Pancreas (tissue), 10 donors: ENCODE measurements at places on chromosomes 3 and 15. TPM values are rescaled to one million over a fixed set of nuclear protein-coding genes. Genes with fewer than 3 reads are reported as not detected.

AGBL1 gene
- not detected for polyA plus RNA-seq

PROK2 gene
- polyA plus RNA-seq: 0.09 TPM

DNA sequence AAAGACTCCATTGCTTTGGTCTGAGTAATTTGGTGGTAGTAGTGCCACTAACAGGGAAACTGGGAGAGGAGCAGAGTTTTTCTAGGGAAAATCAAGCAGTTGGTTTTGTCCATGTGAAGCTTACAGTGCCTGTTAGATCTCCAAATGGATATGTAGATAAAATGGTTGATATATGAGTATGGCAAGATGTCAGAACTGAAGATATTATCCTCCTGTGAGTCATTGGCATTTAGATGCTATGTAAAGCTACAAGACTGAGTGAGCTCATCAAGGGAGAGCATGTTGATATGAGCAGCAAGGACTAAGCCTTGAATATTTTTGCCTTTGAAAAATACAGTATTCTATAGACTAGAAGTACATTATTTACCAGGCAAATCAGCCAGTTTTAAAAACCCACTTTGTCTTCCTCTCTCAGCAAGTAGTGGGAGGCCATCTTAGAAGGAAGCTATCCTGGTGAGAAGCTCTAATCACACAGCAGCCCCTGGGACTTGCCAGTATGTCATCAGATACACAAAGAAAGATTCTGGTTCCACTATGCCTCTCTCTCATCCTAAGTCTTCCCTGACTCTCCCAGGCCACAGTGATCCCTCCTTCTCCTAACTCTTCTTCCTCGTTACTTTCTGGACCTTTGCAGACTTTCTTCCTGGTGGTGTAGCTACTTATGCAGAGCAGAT is 77.4 kb upstream of the ANKRD28 start:
- no peak for DNase-seq

DNA sequence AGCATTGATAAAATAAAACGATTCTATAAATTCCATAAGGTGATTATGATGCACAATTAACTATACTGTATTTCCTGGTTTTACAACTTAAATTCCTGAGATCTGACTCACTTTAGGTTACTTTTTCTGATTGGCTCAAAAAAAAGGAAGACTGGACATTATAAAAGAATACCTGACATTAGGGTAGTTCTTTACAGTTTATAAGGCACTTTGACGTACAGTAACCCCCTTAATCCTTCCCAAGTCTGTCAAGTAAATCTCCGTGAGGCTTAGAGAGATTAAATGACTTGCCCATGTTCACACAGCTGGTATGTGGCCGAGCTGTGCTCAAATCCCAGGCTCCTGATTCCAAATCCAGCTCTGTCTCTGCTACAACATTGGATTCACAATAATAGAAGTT is 1.0 kb upstream of the SLTM start:
- no peak for DNase-seq

HMG20A gene
- 12.0 TPM for polyA plus RNA-seq

GRCh38 chr3:42210726-42211125 is 55.3 kb downstream of the CCK start:
- no peak for DNase-seq

DNA sequence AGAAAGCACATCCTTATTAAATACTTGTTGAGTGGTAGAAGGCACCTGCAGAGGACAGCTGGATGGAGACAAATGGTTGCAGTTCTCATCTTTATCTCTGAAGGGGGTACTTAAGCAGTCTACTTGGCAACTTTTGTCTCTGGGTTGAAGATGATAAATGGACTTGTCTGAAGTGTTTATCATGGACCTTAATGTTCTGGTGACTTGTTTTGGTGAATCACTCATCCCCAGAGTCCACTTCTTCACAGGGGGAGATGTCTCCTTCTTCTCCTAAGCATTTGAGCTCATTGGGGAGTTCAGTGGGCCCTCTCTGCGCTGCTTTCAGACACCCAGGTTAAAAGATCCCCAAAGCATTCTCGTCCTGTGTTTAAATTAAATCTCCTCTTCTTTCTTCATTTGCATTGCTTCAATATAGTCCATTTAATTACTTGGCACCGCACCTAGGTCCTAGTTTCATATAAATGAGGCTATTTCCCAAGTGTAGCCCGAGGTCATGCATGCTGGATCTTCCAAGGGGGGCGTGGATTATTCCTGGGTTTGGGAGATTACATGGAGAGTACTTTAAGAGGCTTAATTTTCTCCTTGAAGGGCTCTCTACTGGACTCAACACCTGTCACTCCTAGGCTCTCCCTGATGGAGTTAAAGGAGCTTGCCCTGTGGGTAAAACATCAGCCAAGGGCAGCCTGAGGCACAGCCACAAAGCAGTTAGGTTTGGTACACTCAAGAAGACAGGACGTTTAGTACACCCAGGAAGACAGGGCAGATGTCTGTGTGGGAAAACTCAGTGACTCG is 239.3 kb upstream of the C2CD4B start:
- no peak for DNase-seq

DNA sequence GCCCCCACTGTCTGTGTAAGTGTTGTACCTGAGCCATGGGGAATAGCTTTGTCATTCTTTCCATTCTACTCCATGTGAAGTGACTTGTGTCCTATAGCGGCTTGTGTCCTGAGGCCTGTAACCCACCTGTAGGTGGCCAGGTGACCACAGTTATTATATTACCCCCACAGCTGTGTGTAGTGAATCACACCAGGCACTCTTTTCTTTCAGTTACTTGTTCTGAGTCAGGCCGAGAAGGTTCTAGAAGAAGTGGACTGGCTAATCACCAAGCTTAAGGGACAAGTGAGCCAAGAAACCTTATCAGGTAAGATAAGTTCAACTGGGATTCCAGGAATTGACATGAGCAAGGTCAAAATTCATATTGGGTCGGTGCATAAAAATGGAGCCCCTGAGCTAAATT is 29.2 kb downstream of the POLG start:
- no peak for DNase-seq

- DNase-seq: no peak
These were observed 4.1 kb upstream of the GCSAM start for GRCh38 chr3:112136959-112137693.

DNA sequence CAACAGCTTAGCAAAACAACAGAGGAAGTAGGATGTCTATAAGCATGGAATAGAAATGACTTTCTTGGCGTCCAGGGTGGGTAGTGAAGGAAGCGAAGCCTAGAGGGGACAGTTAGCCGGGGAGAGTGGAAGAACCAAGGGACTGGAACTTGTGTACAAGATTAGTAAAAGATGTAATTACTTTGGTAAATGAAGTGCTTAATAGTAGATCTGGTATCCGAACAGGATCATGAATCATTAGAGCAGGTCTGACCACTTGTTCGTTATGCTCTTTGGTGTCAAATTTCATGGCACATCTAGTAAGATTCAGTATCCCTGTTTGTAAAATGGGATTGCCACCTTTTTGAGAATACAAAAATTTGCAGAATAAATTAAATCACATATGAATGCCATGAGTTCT is 112.5 kb upstream of the MLF1 start:
- DNase-seq: no peak

RETNLB gene
- not detected for polyA plus RNA-seq

- DNase-seq: no peak
These were observed 87.5 kb downstream of the LRRFIP2 start for GRCh38 chr3:37086918-37087317.

DNA sequence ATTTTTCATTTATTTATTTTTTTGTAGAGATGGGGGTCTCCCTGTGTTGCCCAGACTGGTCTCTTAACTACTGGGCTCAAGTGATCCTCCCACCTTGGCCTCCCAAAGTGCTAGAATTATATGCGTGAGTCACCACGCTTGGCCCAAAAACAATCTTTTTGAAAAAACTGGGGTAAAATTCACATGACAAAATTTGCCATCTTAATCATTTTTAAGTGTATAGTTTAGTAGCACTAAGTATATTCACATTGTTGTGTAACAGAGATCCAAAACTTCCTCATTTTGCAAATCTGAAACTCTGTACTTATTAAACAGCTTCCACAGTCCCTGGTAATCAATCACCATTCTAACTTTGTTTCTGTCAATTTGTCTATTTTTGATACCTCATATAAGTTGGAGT is 5.2 kb downstream of the SNX1 start:
- no peak for DNase-seq

SMCO1 gene
- polyA plus RNA-seq: 0.05 TPM

GRCh38 chr15:34246276-34246976 is 21.6 kb downstream of the EMC4 start:
- no peak for DNase-seq

DNA sequence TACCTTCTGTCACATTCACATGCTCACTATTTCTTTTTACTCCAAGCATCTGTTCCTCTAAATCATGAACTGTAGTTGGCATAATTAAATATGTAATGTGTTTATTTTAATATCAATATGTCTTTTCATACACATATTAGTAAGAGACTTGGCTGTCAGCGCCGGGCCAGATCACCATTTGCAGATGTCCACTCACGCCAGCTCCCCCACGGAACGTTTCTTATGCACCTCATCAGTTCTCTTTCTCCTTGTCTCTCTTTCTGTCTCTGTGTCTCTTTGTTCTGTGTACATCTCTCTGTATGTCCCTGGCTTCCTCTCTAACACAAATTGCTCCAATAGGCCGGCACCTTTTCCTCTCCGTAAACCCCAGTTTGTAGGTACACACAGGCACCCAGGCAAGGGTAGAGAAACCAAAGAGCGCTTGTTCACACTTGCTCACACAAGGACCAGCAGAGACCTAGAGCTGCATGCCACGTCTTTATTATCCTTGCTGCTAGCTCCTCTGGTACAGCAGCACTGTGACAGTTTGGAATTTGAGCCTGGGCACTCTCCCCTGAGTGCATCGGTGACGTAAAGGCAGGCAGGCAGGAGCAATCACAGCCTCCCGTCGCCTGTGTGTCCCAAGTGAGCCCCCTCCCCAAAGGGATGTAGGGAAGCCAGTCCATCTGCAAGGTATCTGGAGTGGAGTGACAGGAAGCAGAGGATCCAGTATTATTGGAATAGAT is 40.4 kb downstream of the CACNA1D start:
- no peak for DNase-seq

- no peak for DNase-seq
These were observed 7.0 kb downstream of the SLC6A20 start for GRCh38 chr3:45789235-45789812.

TEX9 gene
- 3.8 TPM for polyA plus RNA-seq

DNA sequence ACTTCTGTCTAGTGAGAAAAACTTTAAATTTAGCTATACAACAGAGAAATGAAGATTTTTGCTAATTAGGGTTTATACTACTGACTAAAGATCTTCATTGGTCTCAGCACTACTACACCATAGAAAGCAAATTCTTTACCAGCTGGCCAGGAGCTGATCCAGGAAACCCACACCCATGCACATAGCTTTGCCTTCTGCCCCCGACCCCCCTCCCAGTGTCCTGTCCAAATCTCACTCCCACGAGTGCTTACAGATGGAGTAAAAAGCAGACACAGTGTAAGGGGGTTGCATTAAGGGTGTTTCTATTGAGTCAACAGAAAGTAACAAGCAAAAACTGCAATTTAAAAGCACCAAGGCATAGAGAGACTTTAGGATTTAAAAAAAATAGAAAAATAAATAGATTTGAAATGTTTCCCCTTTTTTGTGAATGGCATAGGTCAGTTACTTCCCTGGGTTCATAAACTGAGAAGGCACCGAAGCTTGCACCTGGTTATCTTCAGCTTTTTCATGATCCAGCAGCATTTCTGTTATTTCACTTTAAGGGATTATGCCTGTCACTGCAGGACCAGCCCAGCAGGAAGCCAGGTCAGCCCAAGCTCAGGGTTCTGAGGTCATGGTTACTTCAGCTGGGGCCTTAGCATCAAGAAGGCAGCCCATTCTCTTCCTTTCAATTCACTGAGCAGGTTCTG is 124.3 kb downstream of the CTNNB1 start:
- no peak for DNase-seq

PIF1 gene
- 0.47 TPM for polyA plus RNA-seq

ADGRG7 gene
- not detected for polyA plus RNA-seq

BUB1B gene
- 0.09 TPM for polyA plus RNA-seq

CPLX3 gene
- not detected for polyA plus RNA-seq

LMAN1L gene
- not detected for polyA plus RNA-seq

- DNase-seq: peak; percentile 95
These were observed 3.9 kb upstream of the VILL start for GRCh38 chr3:37986479-37987314.

MEX3B gene
- 0.47 TPM for polyA plus RNA-seq

GRCh38 chr3:181694805-181695660 is 16.7 kb upstream of the SOX2 start:
- DNase-seq: peak; percentile 22

DNA sequence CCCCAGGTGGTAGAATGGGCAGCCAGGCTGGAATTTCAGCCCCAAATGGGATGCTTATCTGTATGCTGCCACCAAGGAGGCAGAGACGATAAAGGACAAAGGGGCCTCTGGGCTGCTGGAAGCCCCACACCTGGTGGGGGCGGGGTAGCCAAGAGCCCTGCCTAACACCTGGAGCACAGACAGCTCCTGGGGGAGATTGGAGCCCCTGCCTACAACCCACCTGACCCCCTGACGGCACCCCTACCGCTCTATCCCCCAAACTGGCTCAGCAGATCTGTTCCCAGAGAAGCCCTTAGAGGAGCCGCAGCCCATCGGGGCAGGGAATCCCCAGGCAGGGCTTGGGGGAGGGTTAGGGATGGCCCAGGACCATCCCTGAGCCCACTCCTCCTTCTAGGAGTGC is 15.8 kb upstream of the SEMA3F start:
- no peak for DNase-seq

- no peak for DNase-seq
These were observed 201.8 kb downstream of the CNTN6 start for GRCh38 chr3:1294586-1294985.

DNA sequence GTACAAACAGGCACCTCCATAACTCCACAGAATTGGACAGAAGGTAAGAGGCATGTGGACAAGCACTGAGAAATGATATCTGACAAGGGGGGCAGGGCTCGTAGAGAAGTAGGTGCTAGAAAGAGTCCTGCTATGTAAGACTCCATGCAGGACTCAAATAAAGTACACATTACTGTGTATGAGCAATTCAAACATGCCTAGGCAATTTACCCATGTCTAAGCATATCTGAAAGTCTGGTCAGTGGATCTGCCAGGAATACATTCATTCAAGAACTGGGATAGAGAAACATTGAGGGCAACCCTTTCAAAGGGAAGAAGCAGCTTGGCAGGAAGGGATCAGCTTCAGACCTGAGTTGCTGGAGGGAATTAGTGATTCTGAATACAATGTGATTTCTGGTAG is 174.1 kb upstream of the MCTP2 start:
- DNase-seq: no peak

DNA sequence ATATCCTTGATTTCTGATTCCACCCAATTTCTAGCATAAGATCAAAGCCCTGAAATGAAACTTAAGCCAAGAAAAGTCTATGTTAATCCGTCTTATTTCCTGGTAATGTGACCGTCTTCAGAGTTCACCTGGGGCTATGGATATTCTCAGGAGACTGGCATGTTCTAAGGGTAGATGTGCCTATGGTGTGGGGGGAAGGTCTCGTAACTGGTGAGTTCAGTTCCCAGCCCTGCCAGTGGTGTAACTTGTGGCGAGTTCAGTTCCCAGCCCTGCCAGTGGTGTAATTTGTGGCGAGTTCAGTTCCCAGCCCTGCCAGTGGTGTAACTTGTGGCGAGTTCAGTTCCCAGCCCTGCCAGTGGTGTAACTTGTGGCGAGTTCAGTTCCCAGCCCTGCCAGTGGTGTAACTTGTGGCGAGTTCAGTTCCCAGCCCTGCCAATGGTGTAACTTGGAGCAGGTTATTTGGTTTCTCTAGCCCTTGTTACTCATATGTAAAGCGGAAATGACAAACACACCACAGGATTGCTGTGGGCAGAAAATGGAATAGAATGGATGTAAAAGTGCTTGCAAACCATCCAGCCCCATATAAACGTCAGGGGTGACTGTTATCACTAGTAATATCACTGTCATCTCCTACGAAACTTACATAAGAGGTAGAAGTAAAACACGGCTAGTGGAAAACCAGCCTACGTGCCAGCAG is 30.4 kb downstream of the SLC51A start:
- DNase-seq: no peak
